Posterior cingulate gyrus (tissue), 11 donors: ENCODE measurements at places on chromosomes 5 and 9.
A peak's percentile ranks its signal among the peaks of the same experiment; 100 is the strongest.

DNA sequence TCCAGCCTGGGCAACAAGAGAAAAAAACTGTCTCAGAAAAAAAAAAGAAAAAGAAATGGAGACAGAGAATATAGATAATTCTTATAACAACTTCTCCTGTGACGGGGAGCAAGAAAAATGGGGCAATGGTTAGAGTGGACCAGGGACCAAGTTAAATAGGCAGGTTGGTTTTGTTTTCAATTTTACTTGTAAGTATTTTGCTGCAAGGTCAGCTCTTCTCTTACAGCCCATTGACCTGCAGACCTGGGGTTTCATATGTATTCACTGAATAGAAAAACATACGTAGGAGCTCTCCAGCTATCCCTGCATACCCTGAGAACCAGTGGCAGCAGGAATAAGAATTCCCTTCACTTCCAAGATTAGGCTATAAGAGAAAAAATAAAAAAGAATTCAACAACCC lies 29.2 kb upstream of the IL13 start:
- DNase-seq: no peak

DNA sequence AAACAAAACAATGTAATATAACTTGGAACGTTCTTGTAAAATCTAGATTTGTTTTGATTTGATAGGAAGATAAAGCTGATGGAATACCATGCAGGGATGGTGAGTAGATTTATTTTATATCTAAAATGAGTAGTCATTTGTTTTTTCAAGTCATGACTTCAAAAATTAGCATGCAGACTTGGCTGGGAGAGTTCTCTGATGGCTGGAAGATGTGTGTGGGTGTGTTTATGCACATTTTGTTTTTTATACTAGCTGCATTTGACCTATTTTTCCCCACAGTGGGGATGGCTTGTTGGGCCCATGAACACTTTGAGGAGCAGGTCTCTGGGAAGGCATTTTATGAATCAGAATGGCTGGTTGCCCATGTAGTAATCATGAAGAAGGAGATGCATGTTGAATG lies 109.2 kb downstream of the MTRR start:
- DNase-seq: no peak

DNA sequence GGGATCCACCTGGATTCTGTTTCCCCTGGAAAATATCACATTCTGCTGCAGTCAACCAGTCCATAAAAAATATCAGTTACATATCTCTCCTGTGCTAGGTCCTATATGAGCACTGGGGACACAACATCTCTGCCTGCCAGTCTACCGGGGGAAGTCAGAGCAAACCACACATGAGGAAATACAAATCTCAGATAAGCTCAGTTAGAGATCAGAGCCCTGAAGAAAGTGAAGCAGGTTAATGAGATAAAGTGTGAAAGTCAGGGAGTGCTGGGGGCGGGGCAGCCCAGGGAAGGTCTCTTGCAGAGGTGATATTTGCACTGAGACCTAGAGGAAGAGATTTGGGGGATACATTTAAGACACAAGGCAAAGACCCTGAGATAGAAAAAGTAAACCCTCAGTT lies 67.8 kb upstream of the SLC1A1 start:
- no peak for DNase-seq

- DNase-seq: peak; percentile 56
Observed at GRCh38 chr9:138059196-138059595, 181.6 kb downstream of the CACNA1B start.

- no peak for DNase-seq
Observed at GRCh38 chr9:132486706-132487350, 76.8 kb downstream of the CFAP77 start.

DNA sequence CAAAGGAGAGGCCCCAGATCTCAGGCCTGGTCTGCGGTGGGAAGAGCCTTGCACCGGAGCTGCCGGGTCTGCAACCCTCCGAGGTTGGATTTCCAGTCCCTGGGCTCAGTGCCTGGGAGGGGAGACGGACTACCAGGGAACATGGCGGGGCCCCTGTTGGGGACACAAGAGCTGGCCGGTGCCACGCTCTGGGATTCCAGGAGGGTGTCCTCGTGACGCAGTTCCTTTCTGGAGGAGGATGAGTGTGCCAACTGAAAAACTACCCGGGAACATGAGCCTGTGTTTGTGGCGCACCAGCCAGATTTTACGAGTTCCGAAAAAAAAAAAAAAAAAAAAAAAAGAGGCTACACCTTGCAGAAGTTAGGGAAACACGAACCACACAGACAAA lies 9.0 kb downstream of the NRARP start:
- DNase-seq: no peak

GRCh38 chr9:22342491-22343217 lies 104.0 kb upstream of the DMRTA1 start:
- no peak for DNase-seq

DNA sequence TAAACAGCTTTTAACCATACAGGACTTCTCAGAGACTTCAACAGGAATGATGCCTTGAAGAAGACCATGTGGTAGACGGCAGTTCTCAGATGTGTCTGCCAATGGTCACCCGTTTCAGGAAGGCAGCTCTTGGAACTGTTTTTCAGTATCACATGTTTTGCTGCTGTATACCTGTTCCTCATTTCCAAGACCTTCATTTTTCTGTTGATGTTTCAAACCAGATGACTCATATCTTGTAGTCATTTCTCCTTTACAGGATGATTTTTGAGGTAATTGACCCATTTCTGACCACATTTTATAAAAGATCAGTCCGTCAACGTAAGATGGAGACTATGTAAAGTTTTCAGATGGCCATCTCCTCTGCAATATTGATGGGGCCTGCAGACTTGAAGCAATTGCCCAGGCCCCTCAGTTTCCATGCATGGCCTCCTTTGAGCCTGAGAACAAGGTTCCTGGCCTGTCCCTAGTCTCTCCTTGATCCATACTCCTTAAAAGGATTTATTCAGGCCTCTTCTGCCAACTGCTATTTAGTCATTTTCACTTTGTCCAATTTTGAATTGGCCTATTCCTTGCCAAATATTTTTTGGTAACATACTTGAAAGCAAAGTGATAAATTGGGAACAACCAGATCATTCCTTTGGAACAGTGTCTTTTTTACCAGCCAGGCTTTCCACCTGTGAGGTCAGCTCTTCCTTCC lies 128.6 kb downstream of the PDZD2 start:
- DNase-seq: no peak

- no peak for DNase-seq
Observed at GRCh38 chr9:134130503-134131375, 5.1 kb upstream of the WDR5 start.
